ENCODE measurements at places on chromosomes 13 and 19. TPM values are rescaled to one million over a fixed set of nuclear protein-coding genes. Genes with fewer than 3 reads are reported as not detected.

VMAC gene
- 6.0 TPM for total RNA-seq

ZSWIM4 gene
- 1.3 TPM for total RNA-seq

VSIG10L gene
- 0.75 TPM for total RNA-seq

ITGBL1 gene
- 0.34 TPM for total RNA-seq

ADGRE1 gene
- 0.08 TPM for total RNA-seq

- no peak for DNase-seq
Measured at GRCh38 chr13:59038824-59039223, 1124.9 kb downstream of the DIAPH3 start.

DNA sequence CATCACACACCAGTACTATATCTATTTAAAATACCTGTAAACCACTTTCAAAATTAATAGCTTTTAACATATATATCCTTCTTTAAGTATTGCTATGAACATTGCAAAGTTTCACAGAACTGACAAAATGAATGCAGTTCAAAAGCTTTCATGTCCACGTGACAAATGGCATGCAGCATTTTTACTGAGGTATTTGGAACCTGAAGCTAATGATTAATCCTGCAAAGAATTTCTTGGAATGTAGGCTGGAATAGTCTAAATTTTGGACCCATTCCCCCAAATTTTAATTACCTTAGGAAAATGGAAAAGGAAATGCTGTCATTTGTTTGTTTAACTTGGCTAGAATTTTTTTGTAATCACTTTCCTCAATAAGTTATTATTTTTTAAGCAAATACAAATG lies 423.8 kb upstream of the GPC6 start:
- no peak for DNase-seq

GRCh38 chr19:32647361-32647760 lies 27.6 kb downstream of the ANKRD27 start:
- no peak for DNase-seq

GRCh38 chr19:30309905-30310601 lies 62.1 kb upstream of the ZNF536 start:
- no peak for DNase-seq

- no peak for DNase-seq
Measured at GRCh38 chr13:31930490-31930889, 101.1 kb upstream of the FRY start.

DNA sequence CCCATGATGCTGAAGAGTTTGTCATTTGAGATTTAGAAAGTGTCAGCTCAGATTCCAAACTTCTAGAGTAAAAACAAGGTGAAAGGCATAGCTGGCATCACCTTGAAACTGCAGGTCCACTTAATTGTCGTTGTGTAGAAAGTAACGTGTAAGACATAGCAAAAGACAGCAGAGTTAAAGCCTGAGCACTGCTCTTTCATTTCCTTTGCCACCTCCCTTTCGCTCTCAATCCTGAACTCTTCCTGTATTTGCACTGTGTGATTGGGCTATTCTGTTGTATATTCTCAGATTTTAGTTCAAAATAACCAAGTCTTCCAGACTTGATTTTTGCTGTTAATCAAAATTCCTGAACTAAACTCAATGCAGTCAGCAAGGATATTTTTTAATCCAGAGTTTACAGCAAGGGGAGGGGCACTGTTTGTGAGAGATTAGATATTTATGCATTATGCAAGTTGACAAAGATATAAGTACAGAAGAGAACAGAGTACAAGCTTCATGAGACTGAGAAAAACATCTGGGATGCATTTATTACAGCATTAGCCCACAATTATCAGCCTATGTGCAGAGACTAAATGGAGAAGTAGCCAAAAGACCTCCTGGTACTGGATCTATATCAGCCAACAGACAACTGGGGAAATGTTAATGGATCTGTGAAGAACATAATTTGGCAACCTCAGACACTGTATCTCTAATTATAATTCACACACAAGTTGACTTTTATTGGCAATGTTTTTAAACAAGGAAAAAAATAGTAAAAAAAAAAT lies 328.6 kb downstream of the SUCLA2 start:
- DNase-seq = no peak

DNA sequence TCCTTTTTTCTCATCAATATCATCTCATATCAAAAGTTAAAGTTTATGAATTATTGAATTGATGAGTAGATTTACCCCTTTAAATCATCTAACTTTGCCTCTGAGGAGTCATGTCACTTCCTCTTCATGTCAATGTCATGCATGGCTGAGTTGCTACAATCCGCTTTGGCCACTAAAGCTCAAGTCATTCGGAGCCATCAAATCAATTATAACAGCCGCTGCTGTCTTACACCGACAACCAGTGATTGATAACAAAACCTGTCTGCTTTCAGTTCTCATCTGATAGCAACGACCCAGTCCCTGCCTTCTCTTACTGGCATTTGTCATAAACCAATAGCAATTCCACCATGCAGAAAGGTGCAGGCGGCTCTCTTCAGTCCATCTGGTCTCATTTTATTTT lies 429.3 kb downstream of the DIAPH3 start:
- DNase-seq = no peak

DNA sequence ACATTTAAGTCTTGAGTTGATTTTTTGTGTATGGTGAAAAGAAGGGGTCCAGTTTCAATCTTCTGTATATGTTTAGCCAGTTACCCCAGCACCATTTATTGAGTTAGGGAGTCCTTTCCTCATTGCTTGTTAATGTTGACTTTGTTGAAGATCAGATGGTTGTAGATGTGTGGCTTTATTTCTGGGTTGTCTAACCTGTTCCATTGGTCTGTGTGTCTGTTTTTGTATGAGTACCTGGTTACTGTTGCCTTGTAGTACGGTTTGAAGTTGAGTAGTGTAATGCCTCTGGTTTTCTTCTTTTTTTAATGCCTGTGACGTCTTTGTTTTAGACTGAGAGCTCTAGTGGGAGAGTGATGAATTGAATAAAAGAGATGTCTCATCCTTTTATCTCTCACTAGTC lies 83.2 kb downstream of the NBEA start:
- DNase-seq = no peak

DNA sequence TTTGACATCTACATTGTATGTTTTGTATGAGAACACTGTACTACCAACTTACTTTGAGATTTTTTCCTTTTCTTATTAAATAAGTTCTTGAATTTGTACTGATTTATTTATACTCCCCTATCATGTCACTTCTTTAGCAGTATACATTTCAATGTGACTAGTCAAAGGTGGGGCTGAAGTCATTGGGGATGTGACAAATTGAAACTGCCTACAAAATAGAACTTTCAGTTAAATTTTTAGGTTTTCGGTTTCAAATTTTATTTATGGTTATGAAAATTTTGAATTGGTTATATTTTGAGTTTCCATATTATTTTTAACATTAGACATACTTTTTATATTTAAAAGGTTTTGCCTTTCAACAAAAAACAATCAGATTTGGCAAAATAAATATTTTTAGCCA lies 221.6 kb downstream of the NBEA start:
- no peak for DNase-seq

- DNase-seq = no peak
Measured at GRCh38 chr13:44159633-44160279, 213.9 kb upstream of the SERP2 start.

- DNase-seq = no peak
Measured at GRCh38 chr13:46181840-46182490, at the start of gene LCP1. TSS of gene LCP1 (minus strand) at chr13:46182177. CDS start at chr13:46159662, 22,515 bp downstream.

- no peak for DNase-seq
Measured at GRCh38 chr13:34462843-34463242, 479.2 kb upstream of the NBEA start.
